ENCODE measurements at places on chromosomes 12 and 14. TPM values are rescaled to one million over a fixed set of nuclear protein-coding genes. Genes with fewer than 3 reads are reported as not detected.

GUCY2C gene
- total RNA-seq: not detected

DNA sequence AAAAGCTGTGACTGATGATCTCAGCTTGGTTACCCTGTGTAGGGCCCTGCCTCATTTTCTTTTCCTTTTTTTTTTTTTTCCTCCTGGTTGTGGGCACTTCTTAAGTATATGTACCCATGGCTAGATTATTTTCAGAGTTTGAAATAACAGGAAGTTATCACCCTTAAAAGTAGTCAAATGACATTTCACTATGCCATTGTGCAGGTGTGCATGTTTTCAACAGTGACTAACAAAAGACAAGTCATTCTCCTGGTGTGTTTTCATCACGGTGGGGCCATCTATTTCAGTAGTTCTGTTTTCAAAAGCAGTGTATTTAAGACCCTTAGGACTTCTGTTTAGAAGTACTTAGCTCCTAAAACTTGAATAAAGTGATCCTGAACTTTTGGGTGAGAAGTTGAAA is 15.0 kb downstream of the GABARAPL1 start:
- DNase-seq: no peak

DNA sequence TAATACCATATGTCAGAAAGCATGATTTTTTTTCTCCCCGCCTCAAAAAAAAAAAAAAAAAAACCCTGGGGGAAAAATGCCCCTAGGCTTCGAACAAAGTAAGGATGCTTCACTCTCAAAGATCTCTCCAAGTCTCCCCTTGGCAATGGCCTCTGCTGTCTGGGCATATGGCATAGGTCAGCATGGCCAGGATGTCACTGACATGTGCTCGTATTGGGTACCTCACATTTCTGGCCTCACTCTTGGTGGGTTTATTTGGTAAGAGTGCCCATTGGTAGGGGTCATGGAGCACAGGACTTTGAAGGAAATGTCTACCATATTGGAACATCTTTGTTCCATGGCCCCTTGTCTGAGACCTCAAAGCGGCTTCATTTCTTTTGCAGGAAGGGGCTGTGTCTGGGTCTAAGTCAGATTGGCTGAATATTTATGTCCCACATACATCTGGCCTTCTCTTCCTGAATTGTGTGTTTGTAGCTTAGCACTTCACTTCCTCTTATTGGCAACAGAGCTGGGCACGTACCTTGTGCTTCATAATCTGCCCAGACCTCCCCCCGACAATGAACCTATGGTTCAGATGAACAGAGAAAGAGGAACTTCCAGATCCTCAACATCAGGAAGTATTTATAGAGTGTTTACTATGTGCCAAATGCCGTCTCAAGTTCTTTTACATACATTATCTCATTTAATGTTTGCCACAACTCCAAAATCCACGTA is 36.3 kb upstream of the OAS1 start:
- DNase-seq: no peak

DNA sequence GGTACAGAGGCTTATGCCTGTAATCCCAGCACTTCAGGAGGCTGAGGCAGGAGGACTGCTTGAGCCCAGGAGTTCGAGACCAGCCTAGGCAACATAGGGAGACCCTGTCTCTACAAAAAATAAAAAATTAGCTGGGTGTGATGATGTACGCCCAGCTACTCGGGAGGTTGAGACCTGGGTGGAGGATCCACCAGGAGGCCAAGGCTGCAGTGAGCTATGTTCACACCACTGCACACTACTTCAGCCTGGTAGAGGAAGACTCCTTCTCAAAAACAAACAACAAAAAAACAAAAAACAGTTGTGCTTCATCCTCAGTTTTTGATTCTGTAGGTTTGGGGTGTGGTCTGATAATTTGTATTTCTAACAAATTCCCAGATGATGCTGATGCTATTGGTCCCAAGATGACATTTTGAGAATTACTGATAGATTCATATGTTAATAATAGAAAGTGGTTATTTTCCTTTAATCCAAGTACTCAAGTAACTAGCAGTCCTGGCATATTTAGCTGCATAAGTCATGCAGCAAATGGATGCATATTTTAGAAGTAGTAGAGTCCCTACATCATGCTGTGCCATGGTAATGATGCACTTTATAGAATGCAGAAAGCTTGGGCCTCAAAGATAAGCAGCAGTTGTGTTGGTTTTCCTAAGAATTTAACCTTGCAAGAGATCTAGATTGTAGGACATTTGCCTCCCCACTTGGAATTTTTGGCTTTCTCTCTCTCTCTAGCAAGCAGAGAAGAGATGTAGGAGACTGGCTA is 76.1 kb upstream of the PAWR start:
- DNase-seq: no peak

AKAP6 gene
- 123 TPM for total RNA-seq

GRCh38 chr12:22609501-22609900 is 15.5 kb upstream of the ETNK1 start:
- no peak for DNase-seq

Data from right cardiac atrium (tissue), 5 donors.